ENCODE measurements at places on chromosomes 16 and 17.

- peak; percentile 86 for DNase-seq
Measured at GRCh38 chr17:7951143-7951792, 19.3 kb downstream of the CNTROB start.

DNA sequence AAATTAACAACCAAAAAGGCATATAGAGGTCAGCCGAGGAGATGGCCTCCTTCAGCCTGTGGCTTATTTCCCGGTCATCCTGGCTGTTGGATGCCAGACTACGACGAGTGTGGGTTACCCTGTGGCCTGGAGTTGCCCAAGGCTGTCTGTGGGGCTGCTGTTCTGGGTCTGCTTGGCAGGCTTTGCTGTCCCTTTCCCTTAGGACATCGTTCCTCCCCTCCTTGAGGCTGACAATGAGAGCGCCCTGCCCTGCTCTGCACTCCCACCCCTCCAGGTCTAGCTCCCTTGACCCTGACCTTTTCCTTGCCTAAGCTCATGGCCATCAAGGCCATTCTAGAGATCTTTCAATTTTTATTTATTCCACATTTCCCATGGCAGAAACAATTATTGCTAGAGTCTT is 1.9 kb upstream of the CBFB start:
- no peak for DNase-seq

- no peak for DNase-seq
Measured at GRCh38 chr16:49604602-49605001, 231.0 kb downstream of the C16orf78 start.

GRCh38 chr17:70172923-70173322 is 3.6 kb downstream of the KCNJ2 start:
- DNase-seq, result no peak

DNA sequence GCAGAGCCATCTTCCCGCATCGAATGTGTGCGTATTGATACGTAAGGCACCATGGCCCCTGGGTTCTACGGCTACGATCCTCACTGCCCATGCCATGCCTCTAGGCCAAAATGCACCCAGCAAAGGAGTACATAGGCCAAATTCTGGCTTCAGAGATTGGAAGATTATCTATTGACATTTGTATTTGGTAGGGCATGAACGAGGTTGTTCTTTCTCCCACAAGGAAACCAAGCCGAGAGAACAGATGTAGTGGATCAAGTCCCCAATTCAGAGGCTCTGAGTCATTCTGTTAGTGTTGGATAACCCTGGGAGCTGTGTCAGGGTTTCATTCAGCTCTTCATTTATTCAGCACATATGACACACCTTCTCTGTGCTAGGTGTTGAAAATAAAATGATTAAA is 36.5 kb downstream of the HOXB1 start:
- no peak for DNase-seq

DNA sequence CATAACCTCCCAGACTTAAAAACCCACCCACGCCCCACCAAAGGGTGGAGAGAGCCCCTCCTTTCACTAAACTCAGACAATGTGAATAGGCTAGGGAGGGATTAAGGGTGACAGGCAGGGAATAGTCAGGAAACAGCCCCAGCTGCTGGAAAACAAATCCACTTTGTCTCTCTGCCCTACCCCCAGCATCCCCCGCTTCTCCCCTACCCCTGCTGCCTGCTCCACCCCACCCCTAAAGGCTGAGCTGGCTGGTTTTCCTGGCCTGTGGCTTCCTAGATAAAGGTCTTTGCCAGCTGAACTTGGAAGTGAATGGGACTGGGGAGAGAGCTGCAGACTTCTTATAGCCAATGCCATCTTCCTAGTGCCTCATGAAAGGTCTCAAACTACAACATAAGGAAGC is 15.0 kb downstream of the CAVIN1 start:
- no peak for DNase-seq

GRCh38 chr16:1282324-1282973 is 26.6 kb downstream of the TPSD1 start:
- no peak for DNase-seq

- DNase-seq, result no peak
Measured at GRCh38 chr16:75801307-75801706, 75.0 kb upstream of the CPHXL start.

GRCh38 chr17:38939987-38940386 is 14.6 kb downstream of the LASP1NB start:
- no peak for DNase-seq

GRCh38 chr17:66483906-66484305 is 181.5 kb downstream of the PRKCA start:
- DNase-seq, result no peak

GRCh38 chr17:80588702-80589383 is 44.2 kb downstream of the RPTOR start:
- no peak for DNase-seq

- DNase-seq, result peak; percentile 91
Measured at GRCh38 chr17:50269477-50270434, 4.5 kb upstream of the TMEM92 start.

DNA sequence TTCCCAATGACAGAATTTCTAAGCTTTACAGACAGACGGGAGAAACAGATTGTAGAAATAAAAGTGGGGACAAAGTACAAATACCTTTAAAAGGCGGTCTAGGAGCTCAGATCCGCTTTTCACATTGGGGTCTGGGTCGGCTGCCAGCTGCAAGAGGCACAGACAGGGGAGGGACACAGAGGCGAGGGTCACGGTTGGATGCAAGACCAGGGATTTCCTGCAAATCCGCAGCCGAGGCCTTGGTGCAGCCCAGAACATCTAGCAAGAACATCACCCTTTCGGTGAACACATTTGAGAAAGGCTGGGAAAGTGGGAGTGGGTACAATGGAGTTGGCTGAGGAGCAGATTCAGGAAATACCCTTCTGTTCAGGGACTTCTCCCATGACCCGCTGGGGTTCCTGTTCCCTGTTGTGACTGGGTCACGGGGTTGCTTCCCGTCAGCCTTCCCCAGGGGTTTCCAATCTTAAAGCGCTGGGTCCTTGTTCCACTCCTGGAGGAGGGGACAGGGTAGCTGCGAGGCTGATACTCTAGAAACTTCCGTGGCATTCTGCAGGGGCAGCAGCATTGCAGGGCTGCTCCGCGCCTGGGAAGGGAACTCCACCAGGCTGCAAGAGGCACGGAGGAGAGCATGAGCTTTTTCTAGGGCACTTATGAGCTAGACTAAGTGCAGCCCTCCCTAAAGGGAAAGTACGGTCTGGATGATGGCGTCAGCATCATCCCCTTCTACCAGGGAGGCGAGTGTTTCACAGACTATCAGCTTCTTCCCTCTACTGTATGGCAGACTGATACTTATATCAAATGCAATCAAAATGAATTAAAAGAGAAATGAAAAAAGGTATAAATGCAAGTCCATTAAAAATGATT is 16.0 kb downstream of the VAC14 start:
- no peak for DNase-seq

DNA sequence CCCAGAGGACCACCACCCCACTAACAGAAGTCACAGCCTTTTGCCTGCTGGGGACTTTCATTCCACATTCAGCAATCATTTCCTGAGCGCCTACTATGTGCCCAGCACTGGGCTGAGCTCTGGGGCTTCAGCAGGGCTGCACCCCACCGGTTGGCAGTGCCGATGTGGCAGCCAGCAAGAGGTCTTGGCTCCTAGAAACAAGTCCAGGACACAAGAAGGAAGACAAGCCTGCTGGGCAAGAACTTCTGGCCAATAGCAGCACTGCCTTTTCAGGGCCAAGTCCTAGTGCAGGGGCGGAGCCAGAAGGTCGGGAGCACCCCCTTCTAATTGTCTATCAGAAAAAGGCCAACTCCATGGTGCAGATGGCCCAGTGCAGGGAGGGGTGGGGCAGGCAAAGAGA is 13.0 kb upstream of the HOXB9 start:
- DNase-seq, result no peak

GRCh38 chr17:34318474-34318873 is 761 bp upstream of the CCL8 start:
- no peak for DNase-seq

GRCh38 chr16:81581107-81581506 is 136.5 kb downstream of the CMIP start:
- DNase-seq, result no peak

DNA sequence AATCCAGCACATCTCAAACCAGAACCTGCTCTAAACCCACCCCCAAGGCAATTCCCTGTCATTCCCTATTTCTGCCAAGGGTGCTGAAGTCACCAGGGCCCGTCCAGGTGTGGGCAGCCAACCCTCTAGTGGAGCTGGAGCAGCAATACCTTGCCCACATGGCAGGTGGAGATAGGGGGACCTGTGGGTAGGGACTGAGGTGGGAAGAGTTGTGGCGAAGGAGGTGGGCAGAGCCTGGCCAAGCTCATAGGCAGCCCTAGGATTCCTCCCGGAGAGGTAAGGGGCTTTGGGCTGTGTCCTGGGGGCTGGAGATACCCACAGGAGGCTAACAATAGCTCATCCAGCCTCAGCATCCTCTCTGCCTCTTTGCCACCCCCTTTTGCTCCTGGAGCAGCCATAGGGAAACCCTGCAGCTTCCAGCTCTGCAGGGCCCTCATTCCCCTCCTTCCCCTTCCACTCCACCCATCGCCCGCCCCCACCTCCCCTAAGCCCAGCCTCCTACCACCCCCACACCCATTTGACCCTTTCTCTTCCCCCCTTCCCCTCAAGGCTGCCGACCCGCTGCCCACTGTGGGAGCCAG is 30.4 kb upstream of the CRHR1 start:
- no peak for DNase-seq

DNA sequence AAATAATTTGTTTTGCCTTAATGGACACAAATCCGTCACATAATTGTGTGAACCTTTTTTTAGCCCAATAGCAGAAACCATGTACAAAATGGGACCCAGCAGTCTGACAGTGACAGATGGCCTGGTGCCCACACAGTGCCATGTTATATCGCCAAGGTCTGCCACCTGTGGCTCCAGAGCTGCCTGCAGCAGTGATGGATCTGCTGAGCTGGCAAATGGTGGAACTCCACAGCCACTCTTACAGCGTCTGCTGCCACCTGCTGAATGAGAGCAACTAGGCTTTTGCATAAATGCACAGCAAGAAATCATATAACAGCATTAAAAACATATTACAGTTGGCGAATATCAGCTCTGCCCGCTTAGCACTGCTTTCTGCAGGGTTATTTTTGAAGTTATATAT is 59.4 kb downstream of the NUP93 start:
- peak; percentile 83 for DNase-seq

- DNase-seq, result no peak
Measured at GRCh38 chr16:73233846-73234424, 186.0 kb upstream of the ZFHX3 start.
